ENCODE measurements at places on chromosomes 3 and 15.

- no peak for DNase-seq
Measured at GRCh38 chr3:193938613-193939012, 197.3 kb upstream of the HES1 start.

GRCh38 chr3:14514323-14514720 lies 25.8 kb downstream of the GRIP2 start:
- DNase-seq = no peak

- DNase-seq = no peak
Measured at GRCh38 chr15:60223176-60223575, 174.6 kb downstream of the ANXA2 start.

DNA sequence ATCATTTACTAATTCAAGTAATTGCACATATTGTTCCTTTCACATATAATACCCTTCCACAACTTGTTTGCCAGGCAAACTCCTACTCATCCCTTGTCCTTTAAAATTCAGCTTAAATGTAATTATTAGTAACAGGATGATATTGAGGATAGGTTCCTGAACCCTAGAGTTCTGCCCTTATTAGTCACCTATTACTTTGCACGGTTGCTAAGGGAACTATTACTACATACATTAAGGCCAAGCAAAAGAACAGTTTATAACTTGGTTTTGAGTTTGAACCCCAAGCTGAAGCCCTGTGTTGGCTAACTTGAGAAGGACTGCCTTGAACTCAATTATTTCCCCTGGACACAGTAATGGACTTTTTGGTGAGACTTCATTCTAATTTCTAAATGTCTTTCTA lies 529.7 kb downstream of the IGSF11 start:
- no peak for DNase-seq

DNA sequence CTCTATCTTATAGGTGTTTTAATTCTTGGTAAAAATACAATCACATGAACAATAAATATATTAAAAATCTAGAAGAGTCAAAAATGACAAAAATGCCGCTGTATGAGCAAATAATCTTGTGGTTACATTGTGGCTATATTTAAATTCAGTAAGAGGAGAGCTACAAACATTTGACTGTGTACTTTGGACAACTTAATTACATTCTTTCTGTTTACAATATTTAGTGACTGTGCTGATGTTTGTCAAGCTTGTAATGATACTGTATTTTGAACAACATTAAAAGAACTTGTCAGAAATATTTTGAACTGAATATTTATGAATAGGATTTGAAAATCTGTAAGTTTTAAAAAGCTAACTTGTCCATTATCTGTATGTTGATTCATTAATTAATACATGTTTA lies 598.3 kb downstream of the SI start:
- no peak for DNase-seq

Measured in activated T-cell treated with anti-CD3 and anti-CD28 coated beads for 4 hours (primary cell).